Left lung (tissue), 14 donors: ENCODE measurements at places on chromosomes 1 and 21. TPM values are rescaled to one million over a fixed set of nuclear protein-coding genes. Genes with fewer than 3 reads are reported as not detected.
A peak's percentile ranks its signal among the peaks of the same experiment; 100 is the strongest.

The PDC gene
- polyA plus RNA-seq, result 0.48 TPM

The SHC1 gene
- 120 TPM for polyA plus RNA-seq

The FMO2 gene
- 13.7 TPM for polyA plus RNA-seq

The EXOC8 gene
- polyA plus RNA-seq, result 13.3 TPM

The CHODL gene
- 0.99 TPM for polyA plus RNA-seq

The NTNG1 gene
- polyA plus RNA-seq, result 22.3 TPM

The INAVA gene
- 22.6 TPM for polyA plus RNA-seq

The NRAS gene
- 62.4 TPM for polyA plus RNA-seq

The DISC1 gene
- polyA plus RNA-seq, result 11.7 TPM

The KRTAP11-1 gene
- polyA plus RNA-seq, result not detected

- no peak for DNase-seq
Observed at GRCh38 chr1:92663775-92664174, 121.1 kb downstream of the EVI5 start.

DNA sequence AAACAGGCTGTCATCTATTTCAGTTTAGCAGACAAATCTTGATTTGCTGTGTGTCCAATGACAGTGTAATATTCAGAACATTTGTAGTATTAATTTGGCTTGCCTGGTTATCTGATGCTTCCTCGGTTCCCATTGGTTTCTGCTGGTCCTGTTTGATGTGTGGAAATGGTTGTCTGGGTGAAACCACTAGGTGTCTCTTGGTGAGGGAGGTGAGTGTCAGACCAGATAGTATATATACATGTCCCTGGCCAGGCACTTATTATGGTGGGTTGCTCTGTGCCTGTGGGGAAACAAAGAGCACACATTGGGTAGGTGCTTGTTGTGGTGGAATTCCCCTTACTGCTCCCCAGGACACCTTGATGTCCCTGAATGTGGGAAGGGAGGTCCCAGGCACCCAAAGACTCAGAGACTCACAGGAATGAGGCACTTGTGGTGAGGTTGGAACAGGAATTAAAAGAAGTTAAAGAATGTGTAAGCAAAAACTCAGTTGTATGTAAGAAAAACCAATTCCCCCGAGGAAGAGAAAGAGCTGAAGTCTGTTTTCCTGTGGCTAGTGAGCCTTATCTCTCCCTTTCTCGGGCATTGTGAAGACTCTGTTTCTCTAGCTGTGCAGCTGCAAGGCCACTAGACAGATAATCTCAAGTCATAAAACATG, 1519.1 kb downstream of the BRINP3 start:
- no peak for DNase-seq

GRCh38 chr21:33908760-33909159, 6.8 kb downstream of the ATP5PO start:
- DNase-seq, result no peak

GRCh38 chr1:212234431-212235395, 50.5 kb upstream of the PPP2R5A start:
- DNase-seq, result peak; percentile 75

- DNase-seq, result peak; percentile 31
Observed at GRCh38 chr1:226309398-226310244, 657 bp upstream of the LIN9 start.

DNA sequence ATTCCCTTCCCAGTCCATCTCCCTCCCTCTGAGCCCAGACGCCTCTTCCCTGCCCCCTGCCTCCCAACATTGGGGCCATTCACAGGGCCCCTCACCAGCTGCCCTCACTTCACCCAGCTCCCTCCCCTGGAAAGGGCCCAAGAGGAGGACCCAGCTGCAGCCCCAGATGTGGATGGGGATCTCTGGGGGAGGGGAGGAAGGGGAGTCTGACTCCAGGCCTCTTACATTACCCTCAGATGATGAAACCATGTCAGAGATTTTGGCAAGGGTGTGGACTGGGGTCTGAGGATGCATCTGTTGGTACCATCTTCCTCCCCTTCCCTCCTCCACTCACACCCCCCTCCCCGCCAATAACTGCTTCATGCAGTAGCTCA, 1.1 kb upstream of the KIF21B start:
- no peak for DNase-seq

GRCh38 chr1:97084546-97084945, 363.0 kb downstream of the PTBP2 start:
- no peak for DNase-seq

- DNase-seq, result no peak
Observed at GRCh38 chr1:53655931-53656746, 82.8 kb downstream of the GLIS1 start.

DNA sequence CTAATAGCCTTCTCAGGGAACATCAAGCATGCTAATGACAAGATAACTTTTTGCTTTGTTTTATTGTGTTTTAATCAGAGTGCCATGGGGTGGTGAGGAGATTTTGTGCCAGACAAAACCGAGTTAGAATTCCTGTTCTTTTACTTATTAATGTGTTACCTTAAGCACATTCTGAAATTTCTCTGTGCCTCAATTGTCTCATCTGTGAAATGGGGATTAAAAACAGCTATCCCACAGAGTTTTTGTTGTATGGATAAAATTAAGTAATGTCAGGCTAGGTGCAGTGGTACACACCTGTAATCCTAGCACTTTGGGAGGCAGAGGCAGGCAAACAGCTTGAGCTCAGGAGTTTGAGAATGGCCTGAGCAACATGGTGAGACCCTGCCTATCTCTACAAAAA, 138.0 kb downstream of the PROX1 start:
- DNase-seq, result no peak

GRCh38 chr1:245039196-245039595, 115.6 kb upstream of the KIF26B start:
- DNase-seq, result no peak

- no peak for DNase-seq
Observed at GRCh38 chr21:32140604-32141317, 138.1 kb downstream of the MIS18A start.

- DNase-seq, result no peak
Observed at GRCh38 chr1:112686835-112687234, 12.4 kb downstream of the MOV10 start.

DNA sequence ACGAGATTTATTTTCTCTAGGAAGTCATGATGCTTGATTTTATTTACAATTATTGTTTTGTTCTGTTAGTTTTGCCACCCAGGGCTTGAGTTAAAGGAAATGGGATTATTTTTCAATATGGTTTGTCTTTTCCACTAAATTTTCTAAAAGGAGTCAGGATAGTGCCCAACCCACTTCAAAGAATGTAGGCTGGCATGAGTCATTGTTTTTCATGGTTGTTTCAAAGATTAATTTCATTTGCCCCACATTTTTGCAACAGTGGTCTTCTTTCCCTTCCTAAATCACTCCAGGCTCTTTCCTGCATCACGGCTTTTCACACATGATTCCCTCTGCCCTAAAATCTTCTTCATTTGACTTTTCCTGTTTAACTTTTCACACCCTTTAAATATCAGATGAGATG, 2.5 kb downstream of the SLAMF6 start:
- no peak for DNase-seq

GRCh38 chr1:15090373-15090772, 63.2 kb upstream of the TMEM51 start:
- DNase-seq, result peak; percentile 89

DNA sequence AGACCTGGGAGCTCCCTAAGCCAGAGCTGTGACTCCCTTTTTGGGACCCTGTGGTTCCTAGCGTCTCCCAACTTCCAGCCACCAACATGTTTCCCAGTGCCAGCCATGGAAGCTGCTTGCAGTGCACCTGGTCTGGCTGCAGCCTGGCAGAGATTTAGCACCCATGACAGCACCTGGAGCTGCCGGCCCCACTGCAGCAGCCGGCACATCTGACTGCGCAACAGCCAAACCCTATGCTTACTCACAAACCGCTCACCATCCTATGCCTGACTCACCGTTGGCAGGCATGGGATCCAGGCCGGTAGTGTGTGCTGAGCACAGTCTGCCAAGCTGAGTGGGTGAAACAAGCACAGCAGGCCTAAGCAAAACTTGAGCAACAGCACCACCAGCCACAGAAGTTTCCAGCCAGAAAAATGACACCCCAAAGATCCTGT, 435.9 kb upstream of the PRMT6 start:
- DNase-seq, result peak; percentile 47

- DNase-seq, result no peak
Observed at GRCh38 chr1:187878883-187879282, 1050.1 kb downstream of the PLA2G4A start.

DNA sequence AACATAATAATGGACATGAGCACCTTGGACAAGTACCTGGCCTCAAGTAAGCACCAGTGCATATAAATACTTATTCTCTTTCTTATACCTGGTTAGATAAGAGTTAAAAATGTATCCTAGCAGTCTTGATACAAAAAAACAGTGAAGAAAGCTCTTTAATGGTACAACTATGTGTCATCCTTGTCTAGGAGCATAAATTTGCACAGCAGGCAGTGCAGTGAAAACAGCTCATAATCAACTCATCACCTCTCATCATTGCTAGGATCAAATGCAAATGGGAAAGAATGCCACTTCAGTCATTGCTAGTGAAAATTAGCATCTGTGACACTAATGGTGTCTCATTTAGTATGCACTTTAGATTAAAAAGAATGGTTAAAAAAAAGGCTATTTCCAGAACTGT, 7.6 kb downstream of the SAMSN1 start:
- DNase-seq, result no peak

- DNase-seq, result no peak
Observed at GRCh38 chr1:178275049-178275448, 181.1 kb downstream of the RASAL2 start.

GRCh38 chr21:33047231-33047630, 21.5 kb downstream of the OLIG2 start:
- DNase-seq, result no peak
